ENCODE measurements at places on chromosomes 5 and 9.

DNA sequence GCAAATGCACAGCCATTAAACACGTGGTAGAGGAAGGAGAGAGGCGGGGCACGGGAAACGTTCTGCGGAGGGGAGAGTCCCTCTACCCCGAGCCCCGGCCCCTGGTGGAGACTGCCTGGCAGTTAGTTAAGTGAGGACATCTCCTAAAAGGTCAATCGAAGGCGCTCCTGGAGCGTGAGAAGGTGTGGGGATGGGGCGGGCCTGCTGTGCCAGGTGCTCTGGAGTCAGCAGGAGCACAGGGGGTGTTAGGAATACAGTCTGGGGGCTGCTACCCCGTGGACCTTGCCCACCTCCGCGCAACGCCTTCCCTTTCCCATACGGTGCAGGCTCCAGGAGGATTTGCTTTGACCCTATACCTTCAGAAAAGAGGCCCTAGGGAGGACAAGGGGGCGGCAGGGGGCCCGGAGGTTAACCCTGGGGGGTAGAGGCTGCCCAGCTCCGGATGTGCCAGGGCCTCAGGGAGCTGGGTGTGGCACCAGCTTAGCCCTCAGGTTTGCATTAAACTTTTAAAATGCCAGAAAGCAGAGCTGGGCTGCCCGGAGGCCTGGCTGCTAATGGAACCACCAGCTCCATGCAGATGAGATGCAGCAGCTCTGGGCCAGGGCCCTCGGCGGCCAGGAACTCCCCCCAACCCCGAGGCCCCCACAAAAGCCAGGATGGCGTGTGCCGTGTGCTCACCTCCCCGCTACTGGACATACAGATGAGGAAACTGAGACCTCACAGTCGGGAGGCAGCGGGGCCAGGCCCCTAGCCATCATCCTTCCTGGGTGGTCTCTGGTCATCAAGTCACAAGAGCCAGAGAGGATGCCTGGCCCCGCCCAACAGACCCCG, 39.2 kb downstream of the NACC2 start:
- no peak for DNase-seq

DNA sequence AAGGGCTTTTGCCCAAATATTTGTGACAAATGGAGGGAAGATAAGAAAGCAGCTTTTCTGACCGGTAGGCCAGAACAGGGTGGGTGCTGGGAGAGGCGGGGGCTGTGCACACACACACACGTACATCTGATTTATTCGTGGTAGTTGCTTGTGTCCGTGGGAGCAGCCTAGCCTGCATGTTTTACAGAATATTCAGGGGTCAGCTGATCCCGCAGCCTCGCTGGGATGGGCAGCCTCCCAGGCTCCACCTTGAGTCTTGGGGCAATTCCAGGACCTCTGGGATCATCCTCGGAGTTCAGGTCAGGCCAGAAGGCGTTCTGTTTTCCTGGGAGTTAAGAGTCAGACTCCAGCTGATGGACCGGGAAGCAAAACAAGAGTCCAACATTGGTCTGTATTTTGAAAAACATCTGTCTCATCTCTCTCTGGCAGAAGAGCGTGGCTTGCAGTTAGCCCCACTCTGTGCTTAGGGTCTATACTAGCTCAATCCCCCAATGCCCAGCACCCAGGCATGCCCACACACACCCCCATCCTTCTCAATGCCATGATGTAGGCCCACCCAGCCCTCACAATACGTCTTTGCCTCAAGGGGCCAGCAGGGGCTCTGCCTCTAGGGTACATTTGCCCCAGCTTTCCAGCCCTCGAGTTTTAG, 210.6 kb downstream of the GOLPH3 start:
- no peak for DNase-seq

GRCh38 chr5:142978252-142978651, 208.1 kb downstream of the ARHGAP26 start:
- DNase-seq, result no peak

- peak; percentile 50 for DNase-seq
Measured at GRCh38 chr5:132265336-132266030, 8.0 kb downstream of the PDLIM4 start.

DNA sequence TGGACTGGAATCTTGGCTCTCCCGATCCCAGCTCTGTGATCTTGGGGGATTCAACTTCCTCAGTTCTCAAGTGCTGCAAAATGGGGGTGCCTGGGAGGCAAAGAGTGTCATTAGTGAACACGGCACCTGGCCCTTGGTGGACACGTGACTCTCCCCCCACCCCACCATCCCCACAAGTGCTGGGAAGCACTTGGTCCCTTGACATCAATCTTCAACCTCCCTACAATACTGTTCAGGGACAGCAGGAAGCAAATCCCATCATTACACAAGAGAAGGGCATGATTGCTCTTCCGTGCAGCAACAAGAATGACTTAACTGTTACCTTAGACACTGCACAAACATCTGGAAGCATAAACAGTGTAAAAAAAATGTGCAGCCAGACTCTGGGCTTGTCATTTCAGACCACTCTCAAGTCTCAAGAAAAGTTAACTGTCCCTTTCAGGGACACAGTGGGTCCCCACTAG, 61.4 kb downstream of the PSMB7 start:
- no peak for DNase-seq

GRCh38 chr5:172642486-172642885, 1.4 kb downstream of the NEURL1B start:
- DNase-seq, result no peak
